Coronary artery (tissue), 2 donors: ENCODE measurements at places on chromosomes 16 and 17.
A peak's percentile ranks its signal among the peaks of the same experiment; 100 is the strongest.

GRCh38 chr17:40035162-40035559, 19.0 kb downstream of the MED24 start:
- DNase-seq, result no peak

DNA sequence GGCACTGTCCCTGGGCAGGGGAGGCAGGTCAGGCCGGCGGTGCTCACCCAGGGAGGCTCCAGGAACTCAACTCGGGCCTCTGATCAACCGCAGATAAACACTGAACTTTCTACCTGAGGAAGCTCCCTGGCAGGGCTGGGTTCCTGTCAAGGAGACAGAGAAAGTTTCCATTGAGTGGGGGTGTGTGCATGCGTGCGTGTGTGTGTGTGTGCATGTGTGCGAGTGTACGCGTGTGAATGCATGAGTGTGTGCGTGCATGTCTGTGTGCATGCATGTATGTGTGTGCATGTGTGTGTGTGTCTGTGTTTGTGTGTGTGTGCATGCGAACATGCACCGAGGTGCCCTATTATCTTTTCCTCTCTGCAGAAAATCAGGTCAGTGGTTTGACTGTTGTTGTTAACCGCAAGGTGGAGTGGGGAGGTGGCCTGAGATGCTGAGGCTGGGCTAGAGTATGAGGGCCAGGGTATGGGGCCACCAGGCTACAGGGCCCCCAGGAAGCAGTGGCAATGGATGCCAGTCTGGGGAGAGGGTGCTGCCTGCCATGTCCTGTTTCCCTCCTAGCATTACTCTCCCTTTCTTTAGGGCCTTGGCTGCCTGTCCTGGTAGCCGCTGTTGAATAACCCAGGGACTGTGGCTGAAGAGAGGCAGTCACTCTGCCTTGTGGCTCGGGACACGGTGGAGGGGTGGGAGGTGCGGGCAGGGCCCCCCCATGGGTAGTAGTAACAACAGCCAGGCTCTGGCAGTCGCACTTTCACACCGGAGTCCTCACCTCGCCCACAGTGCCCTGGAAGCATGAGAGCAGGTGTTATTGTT, 24.0 kb downstream of the CCR7 start:
- peak; percentile 74 for DNase-seq

DNA sequence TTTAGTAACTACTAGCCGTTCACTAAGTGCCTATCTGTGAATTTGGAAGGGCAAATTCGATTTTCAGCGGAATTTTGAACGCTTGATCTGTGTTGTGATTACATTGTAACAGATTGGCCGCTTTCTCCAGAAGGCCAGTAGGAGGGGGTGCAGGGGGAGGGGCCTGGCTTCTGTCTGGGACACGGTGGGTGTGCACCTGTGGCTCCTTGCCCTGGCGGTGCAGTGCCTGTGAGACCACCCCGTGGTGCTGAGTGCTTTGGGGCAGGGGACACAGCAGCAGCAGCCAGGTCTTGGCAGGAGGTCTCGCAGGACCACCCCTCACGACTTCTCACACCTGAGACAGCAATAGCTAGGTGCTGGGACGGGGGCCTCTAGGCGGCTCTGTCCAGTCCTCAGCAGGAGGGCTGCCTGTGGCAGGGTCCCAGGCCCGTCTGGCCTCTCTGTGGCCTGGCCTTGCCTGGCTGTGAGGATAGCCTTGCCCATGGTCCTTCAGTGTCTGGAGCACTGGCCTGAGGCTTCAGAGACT, 1.8 kb downstream of the UBE2I start:
- no peak for DNase-seq

- no peak for DNase-seq
Observed at GRCh38 chr16:55001931-55002330, 71.3 kb downstream of the IRX5 start.

GRCh38 chr16:70660672-70661350, 14.5 kb downstream of the IL34 start:
- DNase-seq, result no peak

DNA sequence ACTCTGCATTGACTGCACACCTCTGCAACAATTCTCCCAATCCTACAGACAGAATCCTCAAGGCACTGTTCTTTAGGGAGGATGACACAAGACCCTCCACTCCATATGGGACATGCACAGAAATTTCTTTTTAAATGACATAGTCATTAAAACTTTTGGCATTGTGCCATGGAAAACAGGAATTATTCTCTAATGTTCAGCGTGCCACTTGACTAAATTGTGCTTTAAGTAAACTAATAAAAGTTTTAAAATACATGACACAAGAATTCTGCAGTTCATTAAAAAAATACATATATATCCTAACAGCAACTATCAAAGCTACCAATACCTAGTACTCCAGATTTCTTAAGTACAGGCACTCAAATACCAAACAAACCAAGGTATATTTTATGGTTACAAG, 16.0 kb downstream of the CEP112 start:
- no peak for DNase-seq

DNA sequence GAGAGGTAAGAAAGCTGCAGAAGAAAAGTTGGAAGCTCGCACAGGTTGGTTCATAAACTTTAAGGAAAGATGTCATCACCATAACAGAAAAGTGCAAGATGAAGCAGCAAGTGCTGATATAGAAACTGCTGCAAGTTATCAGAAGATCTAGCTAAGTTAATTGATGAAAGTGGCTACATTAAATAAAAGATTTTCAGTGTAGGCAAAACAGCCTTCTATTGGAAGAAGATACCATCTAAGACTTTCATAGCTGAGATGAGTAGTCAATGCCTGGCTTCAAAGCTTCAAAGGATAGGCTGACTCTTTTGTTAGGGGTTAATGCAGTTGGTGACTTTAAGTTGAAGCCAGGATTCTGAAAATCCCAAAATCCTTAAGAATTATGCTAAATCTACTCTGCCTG, 24.0 kb downstream of the CYLD start:
- DNase-seq, result no peak
